ENCODE measurements at places on chromosomes 3 and 15. TPM values are rescaled to one million over a fixed set of nuclear protein-coding genes. Genes with fewer than 3 reads are reported as not detected.
A peak's percentile ranks its signal among the peaks of the same experiment; 100 is the strongest.

The MUC20 gene
- total RNA-seq, result 4.6 TPM

DNA sequence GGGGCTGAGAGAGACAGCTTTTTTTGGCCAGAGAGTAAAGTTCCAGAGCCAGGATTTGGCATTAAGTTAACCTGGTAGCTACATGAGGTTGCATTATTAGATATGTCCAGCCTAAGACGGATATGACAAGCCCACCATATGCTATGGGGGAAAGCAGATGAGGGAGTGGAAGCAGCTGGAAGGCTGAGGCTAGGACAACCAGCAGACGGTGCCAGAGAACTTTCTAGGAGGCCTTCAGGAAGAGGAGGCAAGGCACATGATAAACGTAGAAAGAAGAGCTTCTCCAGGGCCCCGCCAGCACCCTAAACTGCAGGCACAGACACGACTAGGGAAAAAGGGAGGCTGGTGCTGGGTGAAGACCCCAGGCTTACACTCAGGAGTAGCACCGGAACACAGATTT is 87.0 kb downstream of the CTNNB1 start:
- H3K27me3 ChIP-seq, result no peaks in the 10 kb centered on the region
- no peak for DNase-seq
- no peaks in the 10 kb centered on the region for H3K4me1 ChIP-seq
- no peak overlapping the region for H3K27ac ChIP-seq

DNA sequence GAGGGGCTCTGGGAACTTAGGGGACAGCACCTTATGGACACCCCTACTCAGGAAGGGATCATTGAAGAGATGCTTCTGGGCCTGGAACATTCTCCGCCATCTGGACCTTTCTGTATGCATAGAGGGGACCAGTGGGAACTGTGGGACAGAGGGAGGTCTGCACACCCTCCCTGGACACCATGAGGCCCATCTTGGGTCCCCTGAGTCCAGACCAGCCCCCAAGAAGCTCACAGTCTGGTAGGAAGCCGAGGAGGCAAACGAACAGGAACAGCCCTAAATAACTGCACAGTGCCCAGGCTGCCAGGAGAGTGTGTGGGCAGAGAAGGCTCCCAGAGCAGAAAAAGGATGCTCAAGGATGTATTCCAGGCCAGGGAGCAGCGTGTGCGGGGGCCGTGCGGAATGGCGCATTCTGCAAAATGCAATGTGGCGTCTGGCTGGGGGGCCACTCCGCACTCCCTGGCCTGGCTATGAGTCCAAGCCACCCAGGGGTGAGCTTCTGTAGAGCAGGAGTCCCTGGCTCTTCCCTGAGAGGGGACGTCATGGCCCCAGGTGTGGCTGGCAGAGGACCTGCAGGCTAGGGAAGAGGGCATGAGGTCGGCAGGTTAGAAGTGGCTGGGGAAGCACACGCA is 24.5 kb upstream of the KLF13 start:
- H3K27ac ChIP-seq, result peak overlapping the region; percentile 30
- DNase-seq, result no peak
- H3K4me1 ChIP-seq, result peaks cover 31% of the 10 kb centered on the region
- peak overlapping the region; percentile 24 for H3K4me3 ChIP-seq
- H3K36me3 ChIP-seq, result no peaks in the 10 kb centered on the region

The DUOX1 gene
- 0.39 TPM for total RNA-seq

DNA sequence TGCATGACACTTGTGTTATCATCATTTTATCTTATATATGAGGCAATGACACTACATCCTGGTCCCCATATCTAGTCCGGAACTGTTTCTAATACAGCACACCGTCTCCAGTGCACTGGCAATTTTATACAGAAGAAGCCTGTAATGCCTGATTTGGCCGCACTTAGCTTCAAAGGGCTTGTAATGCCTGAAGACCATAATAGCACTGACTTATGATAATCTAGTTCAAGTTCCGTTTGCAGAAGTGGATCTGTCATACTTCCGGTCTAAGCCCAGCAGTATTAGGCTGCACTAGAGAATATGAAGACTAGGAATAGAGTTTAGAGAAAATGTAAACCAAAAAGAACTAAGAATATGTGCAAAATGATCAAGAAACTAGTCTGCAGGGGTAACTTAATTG is 1.3 kb downstream of the BNIP2 start:
- no peak for DNase-seq
- H3K4me1 ChIP-seq, result peaks cover 59% of the 10 kb centered on the region
- H3K36me3 ChIP-seq, result peaks cover 34% of the 10 kb centered on the region
- H3K27ac ChIP-seq, result peak overlapping the region; percentile 96
- peak overlapping the region; percentile 92 for H3K4me3 ChIP-seq

The SLC26A6 gene
- total RNA-seq, result 12.4 TPM
